AG09309 (cell line): ENCODE measurements at places on chromosomes 2 and 18.

DNA sequence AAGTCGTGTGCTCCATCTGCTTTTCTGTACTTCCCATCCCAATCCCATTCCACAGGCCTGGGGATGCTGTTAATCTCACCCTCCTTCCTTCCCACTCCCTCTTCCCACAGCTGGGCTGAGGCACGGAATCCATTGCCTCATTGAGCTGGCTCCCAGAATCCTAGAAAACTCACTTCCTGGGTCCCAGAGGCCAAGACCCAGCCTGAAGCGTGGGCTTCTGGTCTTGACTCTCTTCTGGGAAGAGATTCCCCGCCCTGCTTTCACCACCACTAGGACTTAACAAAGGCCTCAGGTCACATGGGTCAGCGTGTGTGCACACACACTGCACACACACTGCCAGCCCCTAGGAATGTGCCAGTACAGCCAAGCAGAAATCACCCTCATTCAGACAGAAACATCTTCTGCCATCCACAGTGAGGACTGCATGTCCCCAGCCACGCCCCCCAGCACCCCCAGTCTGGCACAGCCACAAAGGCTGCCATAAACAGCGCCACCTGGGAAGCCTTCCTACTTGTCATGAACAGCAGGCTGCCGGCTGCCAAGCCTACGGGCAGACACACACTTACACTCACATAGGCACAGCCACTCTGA is 165.8 kb downstream of the TNS1 start:
- DNase-seq = peak; percentile 37

- no peak for DNase-seq
Measured at GRCh38 chr2:29742656-29743055, 178.7 kb downstream of the ALK start.

- no peak for DNase-seq
Measured at GRCh38 chr2:142944264-142944663, 66.8 kb downstream of the KYNU start.

DNA sequence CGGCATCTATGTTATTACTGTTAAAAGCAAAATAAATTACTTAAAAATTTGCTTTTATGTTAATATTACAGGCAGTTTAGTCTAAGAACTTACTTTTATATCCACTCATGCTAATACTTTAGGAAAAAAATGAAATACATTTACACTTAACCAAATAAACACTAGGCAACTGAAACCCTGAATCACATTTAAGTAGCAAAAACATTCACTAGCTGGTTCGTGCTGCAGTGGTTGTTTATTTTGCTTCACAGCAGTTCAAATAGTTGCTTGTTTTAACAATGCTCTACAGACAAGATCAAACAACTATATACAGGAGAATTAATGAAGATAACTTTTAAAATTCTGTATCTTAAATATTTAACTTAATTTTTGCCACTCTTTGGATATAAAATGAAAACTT is 60.8 kb downstream of the ABCG8 start:
- DNase-seq = no peak

- no peak for DNase-seq
Measured at GRCh38 chr2:105553538-105554196, 154.8 kb upstream of the FHL2 start.

DNA sequence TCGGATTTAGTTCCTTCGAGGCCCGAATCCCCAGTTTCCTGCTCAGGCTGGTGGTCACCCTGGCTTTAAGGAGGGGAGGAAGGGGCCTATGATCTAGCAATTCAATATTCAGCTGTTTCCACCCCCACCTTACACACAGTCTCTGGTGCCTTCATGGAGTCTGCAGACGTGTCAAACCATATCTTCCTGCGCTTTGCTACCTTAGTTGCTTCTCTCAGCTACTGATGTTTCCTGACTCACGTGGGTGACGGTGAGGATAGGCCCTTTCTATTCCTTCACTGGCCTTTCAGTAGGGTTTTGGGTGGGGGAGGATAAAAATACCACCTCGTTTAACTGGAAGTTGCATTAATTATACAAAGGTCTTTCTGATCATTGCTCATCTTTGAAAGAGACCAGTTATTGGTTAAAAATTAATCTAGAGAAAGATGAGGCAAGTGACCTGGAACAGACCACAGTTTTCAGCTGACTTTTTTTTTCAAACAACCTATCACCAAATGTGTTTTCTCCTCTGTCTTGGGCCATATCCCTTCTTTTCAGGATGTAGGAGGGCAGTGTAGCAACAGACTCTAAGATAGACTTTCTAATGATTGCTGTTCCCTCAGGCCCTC is 49.7 kb downstream of the SH2D6 start:
- DNase-seq = no peak

- no peak for DNase-seq
Measured at GRCh38 chr2:70828115-70828514, 7.5 kb downstream of the CD207 start.

- DNase-seq = no peak
Measured at GRCh38 chr18:26869640-26870039, 4.1 kb upstream of the AQP4 start.

GRCh38 chr18:59551902-59552635 is 145.2 kb downstream of the CCBE1 start:
- no peak for DNase-seq
